ENCODE measurements at places on chromosomes 12 and 14. TPM values are rescaled to one million over a fixed set of nuclear protein-coding genes. Genes with fewer than 3 reads are reported as not detected.

Gene ALX1
- not detected for total RNA-seq

Gene SYT1
- 1.7 TPM for total RNA-seq

Gene SIX1
- not detected for total RNA-seq

Gene RASSF8
- 15.6 TPM for total RNA-seq

Gene RIMBP2
- total RNA-seq = 0.04 TPM

Gene SSTR1
- total RNA-seq = not detected

Gene PTGER2
- total RNA-seq = not detected

Gene CLEC4D
- not detected for total RNA-seq

Gene DAD1
- total RNA-seq = 211 TPM

Gene SYNE3
- 7.7 TPM for total RNA-seq

Gene EID3
- 2.1 TPM for total RNA-seq

GRCh38 chr14:100305324-100306100, 732 bp downstream of the SLC25A29 start:
- DNase-seq = no peak

- DNase-seq = no peak
Measured at GRCh38 chr14:21714318-21714929, 40.8 kb upstream of the OR4E1 start.

DNA sequence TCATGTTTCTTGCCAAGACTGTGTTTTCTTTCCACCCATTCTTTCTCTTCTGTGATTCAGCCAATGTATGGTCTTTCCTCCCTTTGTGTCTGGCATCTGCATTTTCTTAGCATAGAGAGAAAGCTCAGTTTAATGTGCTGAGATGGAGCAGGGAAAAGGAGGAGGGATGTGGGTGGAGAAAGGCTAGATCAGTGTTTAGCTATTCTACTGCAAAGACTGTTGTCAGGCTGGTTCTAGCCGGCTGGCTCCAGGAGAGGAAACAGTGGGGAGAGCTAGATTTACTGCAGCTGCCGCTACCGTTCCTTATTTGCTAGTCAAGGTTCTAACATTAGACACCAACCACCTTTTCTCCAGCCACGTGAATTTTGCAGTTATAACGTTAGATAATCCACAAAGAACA, 5.2 kb upstream of the RIMKLB start:
- DNase-seq = peak; percentile 29

- no peak for DNase-seq
Measured at GRCh38 chr12:52630008-52630500, 11.7 kb upstream of the KRT73 start.

DNA sequence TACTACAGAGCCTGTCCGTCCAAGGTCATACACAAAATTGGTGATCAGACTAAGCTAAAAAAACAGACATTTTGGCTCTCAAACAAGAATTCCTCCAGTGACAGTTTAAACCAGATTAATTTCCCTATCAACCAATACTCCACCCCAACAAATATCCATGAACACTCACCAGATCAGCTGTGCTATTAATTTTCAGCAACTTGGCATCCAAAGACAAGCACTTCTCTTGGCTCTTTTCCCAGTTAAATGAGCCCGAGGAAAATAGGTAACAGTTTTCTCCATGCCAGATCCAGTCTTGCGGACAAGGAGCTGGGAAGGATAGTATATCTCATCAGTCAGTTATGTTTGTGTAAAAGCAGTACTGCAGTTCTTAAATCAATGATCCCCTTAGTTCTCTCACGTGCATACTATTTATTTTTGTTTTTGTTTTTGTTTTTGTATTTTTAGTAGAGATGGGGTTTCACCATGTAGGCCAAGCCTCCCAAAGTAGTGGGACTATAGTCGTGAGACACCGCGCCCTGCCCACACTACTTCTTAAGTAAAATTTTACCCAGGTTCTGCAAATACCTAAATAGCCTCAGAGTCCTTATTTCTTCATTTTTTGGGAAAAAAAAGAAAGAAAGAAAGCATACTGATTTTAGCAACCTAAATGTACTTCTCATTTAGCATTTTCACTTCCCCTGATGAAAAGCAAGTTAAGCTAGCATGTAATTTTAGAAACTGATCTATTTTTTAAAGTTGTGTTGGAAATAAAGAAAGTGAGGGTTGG, 11.1 kb downstream of the OLR1 start:
- no peak for DNase-seq

- peak; percentile 40 for DNase-seq
Measured at GRCh38 chr14:83164016-83164415, 1630.4 kb upstream of the SEL1L start.

DNA sequence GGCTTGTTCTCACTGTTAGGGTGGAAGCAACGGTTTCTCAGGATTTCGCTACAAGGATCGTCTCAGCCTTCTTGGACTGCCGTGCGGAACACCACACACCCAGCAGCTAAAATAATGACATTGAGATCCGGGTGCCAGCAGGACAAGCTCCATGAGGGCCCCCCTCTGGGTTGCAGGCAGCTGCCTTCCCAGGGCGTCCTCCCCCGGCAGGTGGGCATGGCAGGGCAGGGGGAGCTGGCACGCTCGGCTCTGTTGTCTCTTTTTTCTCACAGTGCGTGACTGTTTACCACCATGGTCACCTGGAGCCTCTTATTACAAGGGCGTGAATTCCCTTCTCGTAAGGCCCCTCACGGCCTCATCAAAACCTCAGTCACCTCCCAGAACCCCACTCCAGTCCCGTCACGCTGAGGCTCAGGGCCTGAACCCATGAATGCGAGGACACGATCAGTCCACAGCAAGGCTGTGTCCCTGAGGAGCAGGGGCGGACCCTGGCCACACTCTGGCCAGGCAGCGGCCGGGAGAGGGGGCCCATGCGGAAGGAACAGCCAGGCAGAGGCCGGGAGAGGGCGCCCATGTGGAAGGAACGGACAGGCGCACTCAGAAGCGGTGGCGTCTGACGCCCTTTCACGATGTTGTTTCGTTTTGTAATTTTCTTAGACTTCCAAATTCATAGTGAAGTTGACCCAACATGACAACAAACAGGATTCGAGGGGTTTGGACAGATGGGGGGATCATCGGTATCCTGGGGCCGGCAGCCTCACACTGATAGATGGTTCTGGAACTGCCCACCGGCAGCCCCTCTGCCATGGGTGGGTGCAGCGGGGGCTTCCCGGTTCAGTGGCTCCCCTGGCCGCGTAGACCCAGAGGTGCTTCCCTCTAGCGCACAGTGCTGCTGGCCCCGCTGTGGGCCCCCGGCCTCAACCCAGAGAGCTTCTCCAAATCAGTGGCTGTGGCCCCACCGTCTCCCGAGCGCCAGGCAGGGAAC, 10.0 kb downstream of the LRCOL1 start:
- peak; percentile 39 for DNase-seq

GRCh38 chr14:49897965-49898364, 5.1 kb downstream of the ARF6 start:
- DNase-seq = no peak

- peak; percentile 28 for DNase-seq
Measured at GRCh38 chr12:16369156-16369555, 21.7 kb downstream of the MGST1 start.

DNA sequence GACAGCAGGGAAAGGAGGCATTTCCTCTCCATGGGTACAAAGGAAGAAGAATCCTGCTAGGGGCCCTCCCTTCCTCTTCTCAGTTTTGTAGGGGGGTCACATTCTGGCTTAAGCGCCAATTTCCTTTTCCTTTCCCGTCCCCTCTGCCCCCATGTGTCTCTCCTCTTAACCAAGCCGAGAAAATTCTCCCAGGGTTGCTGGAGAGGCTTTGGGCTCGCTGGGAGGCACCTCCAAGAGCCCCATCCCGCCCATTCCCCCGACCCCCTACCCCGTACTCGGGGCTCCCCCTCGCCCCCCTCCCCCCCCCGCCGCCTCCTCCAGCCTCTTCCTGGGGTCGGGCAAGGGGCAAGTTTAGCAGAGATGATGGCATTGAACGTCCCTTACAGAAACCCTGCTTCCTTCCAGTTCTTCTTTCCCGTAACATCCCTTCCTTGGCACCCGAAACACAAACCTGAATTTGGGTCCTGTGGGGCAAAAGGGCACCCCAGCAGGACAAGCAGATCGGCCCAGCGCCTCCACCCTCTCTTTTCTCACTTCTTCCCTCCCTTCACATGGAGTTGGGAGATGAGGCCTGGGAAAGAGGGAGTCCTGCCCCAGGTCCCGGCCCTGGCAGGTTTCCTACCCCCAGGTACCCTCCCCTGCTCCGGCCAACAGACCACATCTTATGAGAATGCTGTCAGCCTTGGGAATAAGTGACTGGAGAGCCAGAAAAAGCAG, 13.7 kb downstream of the PLEKHG6 start:
- no peak for DNase-seq

DNA sequence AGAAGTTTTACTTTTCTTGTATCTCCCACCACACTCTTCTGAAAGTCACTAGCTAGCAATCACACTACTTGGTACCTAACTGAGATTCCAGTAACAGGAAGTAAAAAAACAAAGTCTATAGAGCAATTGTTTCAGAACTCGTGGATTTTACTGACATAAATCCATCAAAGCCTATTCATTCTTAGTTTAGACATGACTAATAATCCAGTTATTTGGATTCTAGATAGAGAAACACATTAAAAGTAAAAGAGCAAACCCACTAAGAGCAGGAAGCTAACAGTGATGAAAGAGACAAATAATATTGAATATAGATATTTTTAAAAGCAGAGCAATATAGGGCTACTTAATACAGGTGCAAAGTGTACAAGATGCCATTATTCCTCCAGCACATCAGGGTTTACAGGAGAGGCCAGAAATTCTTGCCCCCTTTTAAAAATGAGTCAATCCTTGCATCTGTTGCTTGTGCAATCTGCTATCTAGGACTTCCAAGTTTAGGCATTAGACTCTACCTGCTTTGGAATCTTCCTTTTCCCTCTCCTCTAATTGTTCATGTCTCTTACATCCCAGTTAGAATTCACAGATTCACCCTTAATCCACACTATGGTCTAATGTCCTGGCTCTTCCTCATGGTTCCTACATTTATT, 6.0 kb downstream of the HEATR5A start:
- peak; percentile 65 for DNase-seq

GRCh38 chr14:90630171-90630806, 185.9 kb downstream of the TTC7B start:
- DNase-seq = no peak

DNA sequence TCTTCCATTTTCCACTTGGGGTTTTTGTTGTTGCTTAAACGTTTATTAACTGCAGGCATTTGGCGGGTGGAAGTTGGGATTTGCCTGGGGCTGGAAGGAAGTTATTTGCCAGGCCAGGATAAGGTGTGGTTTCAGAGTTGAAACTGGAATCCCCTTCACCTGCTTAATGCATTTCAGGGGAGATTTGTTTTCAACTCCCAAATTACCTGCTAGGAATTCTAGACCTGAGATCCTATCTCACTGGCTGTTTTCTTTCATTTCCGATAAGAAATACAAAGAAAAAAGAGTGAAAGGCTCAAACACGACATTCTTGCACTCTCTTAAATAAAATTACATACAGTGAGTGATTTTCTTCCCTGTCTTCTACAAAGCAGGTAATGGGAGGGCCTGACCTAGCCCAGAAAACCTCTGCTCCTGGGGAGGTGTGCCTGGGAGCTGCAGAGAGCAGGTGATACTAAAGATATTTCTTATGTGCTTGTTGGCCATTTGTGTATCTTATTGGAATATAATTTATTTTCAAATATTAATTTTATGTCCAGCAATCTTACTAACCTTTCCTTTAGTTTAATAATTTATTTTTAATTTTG, 278.2 kb downstream of the ZFP36L1 start:
- DNase-seq = peak; percentile 67

- no peak for DNase-seq
Measured at GRCh38 chr14:71733210-71733883, 198.9 kb upstream of the RGS6 start.

DNA sequence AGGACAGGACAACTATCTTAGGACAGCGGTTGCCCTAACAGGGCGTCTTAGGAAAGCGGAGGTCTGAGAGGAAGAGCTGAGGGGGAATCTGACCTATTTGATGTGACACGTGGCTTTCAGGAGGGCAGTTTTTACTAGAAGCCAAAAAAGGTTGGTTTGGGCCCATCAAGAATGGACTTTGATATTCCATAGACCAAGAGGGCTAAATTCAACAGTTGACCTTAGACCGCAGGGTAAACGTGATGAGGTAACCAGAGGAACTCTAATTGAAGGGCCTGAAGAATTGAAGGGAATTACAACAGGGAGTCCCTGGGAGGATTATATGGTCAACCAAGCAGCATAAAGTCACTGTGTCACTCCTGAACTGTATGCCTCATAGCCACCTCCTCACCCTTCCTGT, 11.5 kb downstream of the C1S start:
- no peak for DNase-seq

DNA sequence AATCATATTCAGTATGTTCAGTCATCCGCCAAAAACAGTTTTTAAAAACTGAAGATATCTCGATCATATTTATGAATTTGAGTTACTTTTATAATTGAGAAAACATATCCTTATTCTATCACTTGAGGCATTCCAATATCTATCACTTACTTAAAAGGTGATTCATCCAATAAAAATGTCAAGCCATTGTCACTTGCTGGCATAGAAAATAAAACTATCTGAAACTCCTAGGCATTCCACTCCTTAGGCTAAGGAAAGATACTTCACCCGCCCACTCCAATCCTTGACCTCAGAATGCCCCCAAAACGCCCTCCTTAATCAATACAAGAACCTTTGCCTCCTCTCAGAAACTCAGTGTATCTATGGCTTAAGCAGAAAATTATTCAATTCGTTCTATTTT, 51.3 kb upstream of the AMIGO2 start:
- no peak for DNase-seq

GRCh38 chr12:53510181-53510812, 3.0 kb upstream of the NPFF start:
- DNase-seq = no peak

GRCh38 chr12:65015850-65016249, 105.3 kb downstream of the WIF1 start:
- no peak for DNase-seq

DNA sequence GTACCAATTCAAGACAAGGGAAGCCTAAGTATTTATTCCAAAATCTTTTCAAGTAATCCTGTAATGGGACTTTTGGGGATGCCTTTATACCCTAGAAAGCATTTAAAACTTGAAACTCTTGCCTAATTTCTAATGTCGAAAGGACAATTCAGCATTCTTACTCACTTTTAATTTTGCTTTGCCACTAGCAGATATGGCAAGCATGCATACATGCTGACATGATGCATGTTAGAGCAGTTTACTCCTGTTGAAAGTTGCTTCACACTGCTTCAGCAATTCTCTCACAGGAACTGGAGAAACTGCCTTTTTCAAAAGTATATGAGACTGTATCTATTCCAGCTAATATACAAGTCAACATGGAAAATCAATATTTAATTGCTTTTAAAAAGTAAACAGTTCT, 79.9 kb downstream of the TAOK3 start:
- no peak for DNase-seq

Data from foreskin keratinocyte (primary cell).